GM12864 (cell line): ENCODE measurements at places on chromosomes 16 and 17.

DNA sequence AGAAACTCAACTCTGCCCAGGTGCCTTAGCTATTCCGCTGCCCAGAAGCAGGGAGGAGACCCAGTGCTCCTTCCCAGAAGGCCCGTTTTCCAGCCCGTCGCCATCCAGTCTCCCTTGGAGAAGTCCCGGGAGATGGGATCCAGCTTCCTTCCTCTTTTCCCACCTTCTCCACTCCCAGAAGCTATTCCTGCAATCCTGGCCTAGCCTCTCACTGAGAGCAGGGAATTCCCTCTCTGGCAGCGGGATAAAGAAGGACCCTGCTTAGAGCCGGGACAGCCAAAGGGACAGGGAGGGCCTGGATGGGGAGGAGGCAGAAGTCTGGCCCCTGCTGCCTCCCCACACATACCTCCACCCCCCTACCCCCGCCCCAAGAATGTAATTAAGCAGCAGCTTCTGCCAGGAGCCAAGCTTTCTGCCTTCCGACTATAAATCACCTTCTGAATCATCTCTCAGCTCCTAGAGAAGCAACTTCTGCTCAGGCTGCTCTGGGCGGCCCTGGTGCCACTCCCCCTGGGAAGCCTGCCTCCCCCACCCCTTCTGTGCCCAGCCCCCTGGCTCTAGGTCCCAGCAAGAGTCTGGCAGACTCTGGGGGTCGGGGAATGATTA is 6.4 kb downstream of the WNT3 start:
- no peak for DNase-seq

GRCh38 chr17:81996757-81997441 is 19.5 kb downstream of the ASPSCR1 start:
- DNase-seq = no peak

GRCh38 chr16:72620853-72621252 is 427.1 kb downstream of the ZFHX3 start:
- DNase-seq = no peak

- no peak for DNase-seq
These were observed 32.1 kb downstream of the ZFHX3 start for GRCh38 chr16:73015612-73016487.

- DNase-seq = no peak
These were observed 20.9 kb downstream of the MRC2 start for GRCh38 chr17:62648251-62648955.

GRCh38 chr16:10048850-10049249 is 133.4 kb downstream of the GRIN2A start:
- no peak for DNase-seq

GRCh38 chr16:57903656-57904055 is 67.3 kb downstream of the CNGB1 start:
- no peak for DNase-seq

- no peak for DNase-seq
These were observed 14.5 kb downstream of the GRB2 start for GRCh38 chr17:75390982-75391381.

- DNase-seq = no peak
These were observed 17.6 kb upstream of the CDH13 start for GRCh38 chr16:82609140-82609539.

- no peak for DNase-seq
These were observed 16.9 kb downstream of the COX6A2 start for GRCh38 chr16:31411024-31411844.

- no peak for DNase-seq
These were observed 113.6 kb downstream of the RAP1GAP2 start for GRCh38 chr17:2909846-2910234.

GRCh38 chr17:36717088-36717487 is 115.7 kb downstream of the MRM1 start:
- DNase-seq = no peak

DNA sequence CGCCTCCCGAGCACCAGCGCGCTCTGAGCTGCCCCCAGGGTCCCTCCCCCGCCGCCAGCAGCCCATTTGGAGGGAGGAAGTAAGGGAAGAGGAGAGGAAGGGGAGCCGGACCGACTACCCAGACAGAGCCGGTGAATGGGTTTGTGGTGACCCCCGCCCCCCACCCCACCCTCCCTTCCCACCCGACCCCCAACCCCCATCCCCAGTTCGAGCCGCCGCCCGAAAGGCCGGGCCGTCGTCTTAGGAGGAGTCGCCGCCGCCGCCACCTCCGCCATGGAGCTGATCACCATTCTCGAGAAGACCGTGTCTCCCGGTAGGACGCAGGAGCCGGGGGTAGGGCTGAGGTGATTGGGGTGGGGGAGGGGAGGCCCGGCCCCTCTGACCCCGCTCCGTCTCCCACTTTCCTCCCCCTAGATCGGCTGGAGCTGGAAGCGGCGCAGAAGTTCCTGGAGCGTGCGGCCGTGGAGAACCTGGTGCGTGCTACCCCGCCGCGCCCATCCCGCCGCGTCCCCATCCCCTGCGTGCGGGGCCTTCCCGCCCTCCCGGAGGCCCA is 329 bp downstream of the KPNB1 start:
- no peak for DNase-seq

DNA sequence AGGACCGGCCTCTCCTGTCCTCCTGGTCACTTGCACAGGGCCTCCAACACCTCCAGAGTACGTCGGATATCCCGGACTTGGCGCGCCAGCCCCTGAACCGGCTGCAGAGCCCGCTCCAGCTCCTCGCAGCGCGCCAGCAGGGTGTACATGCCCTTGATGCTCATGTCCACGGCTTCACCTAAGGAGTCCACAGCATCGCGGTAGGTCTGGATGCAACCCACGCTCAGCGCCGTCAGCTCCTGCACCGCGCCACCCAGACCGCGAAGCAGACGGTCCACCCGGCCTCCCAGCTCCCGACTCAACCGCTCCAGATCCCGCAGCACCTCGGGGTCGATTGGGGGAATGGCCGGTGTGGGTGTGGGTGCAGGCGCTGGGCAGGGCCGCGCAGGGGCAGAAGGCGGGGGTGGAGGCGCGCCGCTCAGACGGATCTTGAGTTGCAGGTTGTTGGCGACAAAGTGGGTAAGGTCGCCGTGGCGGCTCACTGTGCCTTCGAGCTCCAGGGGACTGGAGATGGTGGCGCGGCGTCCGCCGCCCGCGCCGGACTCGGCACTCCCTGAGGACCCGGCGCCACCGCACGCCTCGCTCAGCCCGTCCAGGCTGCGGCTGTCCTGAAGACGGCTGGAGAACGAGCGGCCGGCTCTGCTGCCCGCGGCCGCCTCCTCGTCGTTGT is 804 bp downstream of the BORCS6 start:
- no peak for DNase-seq

DNA sequence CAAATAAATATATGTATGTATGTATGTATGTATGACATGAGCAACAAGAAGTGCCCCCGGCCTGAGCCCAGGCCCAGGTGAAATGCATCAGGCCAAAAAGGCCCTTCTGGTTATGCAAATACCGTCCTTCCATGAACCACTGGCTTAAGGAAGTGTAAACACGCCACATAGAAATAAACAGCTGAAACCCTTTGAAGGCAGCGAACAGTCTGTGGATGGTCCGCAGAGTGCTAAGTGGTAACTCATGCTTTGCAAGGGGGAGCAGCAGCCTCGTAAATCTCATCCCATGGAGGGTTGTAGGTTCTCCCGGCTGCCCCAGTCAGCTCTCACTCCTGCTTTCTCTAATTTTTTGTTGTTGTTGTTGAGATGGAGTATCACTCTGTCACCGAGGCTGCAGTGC is 36.7 kb downstream of the COTL1 start:
- DNase-seq = no peak

DNA sequence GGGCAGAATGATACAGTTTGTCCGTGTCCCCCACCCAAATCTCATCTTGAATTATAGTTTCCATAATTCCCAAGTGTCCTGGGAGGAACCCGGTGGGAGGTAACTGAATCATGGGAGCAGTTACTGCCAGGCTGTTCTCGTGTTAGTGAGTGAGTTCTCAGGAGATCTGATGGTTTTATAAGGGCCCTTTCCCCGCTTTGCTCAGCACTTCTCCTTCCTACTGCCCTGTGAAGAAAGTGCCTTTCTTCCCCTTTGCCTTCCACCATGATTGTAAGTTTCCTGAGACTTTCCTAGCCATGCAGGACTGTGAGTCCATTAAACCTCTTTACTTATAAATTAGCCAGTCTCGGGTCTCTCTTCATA is 28.9 kb upstream of the SEC14L1 start:
- no peak for DNase-seq

- peak; percentile 47 for DNase-seq
These were observed 488.9 kb downstream of the SHISA9 start for GRCh38 chr16:13390093-13390985.

DNA sequence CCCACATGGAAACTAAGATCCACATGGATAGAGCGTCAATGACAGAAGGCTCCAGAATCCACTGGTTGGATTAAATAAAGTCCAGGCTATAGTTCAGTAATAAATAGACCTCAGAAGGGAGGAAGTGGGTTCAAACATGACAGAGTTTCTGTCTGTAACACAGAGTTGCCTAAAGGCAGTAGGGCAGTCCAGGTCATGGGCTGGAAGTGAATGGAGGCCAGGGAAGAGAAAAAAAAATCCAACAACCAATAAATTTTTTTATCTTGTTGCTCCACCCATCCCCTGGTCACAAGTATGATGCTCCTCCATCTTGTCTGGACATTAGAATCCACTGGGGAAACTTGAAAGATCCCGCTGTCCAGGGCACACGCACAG is 92.4 kb downstream of the RGS9 start:
- DNase-seq = no peak

DNA sequence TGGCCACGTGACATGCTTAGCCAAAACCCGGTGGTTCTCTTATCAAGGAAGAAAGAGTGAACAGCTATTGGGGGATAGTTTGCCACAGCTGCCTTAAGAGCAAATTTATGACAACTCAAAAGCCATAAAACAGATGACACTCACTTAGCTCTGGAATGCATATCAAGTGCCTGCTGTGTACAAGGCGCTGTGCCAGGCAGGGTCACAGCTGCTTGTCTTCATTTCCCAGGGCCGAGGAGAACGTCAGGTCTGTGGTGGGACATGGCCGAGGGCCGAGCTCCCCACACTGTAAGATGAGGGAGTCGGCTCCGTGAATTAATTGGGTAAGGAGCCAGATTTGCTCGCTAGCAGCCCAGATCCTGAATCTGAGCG is 14.0 kb downstream of the EEF2K start:
- no peak for DNase-seq

DNA sequence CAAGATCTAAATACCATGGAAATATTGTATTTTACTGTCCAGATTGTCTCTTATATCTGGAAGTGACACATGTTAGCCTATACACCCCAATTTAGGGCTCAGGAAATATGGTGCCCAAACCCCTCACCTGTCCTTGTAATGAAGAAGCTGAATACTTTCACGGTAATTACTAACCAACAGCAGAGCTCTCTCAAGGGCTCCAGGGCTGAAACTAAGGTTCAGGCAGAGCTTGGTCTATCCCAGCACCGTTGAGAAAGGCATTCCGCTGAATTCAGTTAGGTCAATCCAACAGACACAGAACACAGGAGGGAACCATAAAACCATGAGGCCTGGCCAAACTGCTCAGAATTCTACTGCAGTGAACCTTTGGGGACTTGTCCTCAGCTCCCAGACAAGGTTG is 14.9 kb downstream of the MYO18A start:
- DNase-seq = no peak

- DNase-seq = no peak
These were observed 51.8 kb downstream of the SMPD3 start for GRCh38 chr16:68396481-68396880.

DNA sequence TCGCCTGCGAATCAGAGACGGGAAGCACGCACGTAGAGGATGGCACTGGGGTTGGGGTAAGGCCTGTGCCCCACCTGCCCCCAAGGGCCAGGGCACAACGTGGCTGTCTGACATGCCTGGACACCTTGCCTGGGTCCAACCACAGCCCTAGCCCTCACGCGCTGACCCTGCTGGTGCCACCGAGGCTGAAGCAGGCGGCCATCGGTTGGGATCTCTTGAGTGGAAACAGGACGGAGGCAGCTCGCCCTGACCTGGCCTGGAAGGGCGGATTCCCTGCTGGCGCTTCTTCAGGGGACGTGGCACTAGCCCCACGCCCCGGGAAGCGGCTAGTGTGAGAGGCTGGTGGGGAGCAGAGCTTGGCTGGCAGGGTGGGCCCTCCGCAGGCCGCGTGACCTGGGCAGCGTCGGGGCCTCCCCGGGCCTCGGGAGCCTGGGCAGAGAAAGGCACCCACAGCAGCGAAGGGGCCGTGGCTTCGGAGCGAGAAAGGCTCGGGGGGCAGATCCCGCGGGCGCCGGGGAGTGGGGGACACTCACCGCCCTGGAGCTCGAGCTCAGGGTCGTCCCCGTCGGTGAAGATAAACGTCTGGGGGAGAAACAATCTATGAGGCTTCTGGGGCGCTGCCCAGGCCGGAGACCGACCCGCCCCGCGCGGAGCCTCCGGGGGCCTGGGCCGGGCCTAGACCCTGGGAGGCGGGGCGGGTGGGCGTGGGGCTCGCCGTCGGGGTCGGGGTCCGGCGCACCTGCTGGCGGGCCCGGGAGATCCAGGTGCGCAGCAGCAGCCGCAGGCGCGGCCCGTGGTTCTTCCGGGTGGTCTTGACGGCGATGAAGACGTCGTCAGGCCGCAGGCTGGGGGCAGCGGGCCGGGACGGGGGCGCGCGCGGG is 610 bp downstream of the RFNG start:
- no peak for DNase-seq

GRCh38 chr17:81522491-81523401 is 5.4 kb upstream of the FSCN2 start:
- no peak for DNase-seq

- DNase-seq = no peak
These were observed 208.9 kb downstream of the C16orf95 start for GRCh38 chr16:87108278-87108677.

GRCh38 chr16:88449267-88449561 is 3.9 kb upstream of the ZFPM1 start:
- DNase-seq = no peak

GRCh38 chr16:20026361-20027072 is 47.2 kb downstream of the GPR139 start:
- DNase-seq = no peak

GRCh38 chr16:71666928-71667707 is 41.1 kb downstream of the MARVELD3 start:
- DNase-seq = no peak

GRCh38 chr16:559411-560203 is 587 bp upstream of the PRR35 start:
- no peak for DNase-seq

DNA sequence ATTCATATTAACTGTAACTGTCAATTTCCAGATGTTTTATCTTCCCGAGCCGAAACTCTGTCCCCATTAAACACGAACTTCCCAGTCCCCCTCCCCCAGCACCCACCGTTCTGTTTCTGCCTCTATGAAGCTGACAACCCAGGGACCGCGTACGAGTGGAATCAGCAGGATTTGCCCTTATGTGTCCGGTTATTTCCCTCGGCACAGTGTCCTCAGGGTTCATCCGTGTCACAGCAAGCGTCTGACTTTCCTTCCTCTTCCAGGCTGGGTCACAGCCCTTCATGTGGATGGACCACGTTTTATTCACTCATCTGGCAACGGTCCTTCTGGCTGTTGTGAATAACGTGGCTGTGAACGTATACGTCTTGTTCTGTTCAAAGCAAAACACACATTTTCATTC is 31.3 kb downstream of the METRNL start:
- DNase-seq = no peak
